Karpas-422 (cell line): ENCODE measurements at places on chromosomes 2 and 18. TPM values are rescaled to one million over a fixed set of nuclear protein-coding genes. Genes with fewer than 3 reads are reported as not detected.

The ANKRD44 gene
- 120 and 153 TPM in 2 replicates for total RNA-seq

The DUSP19 gene
- total RNA-seq = 0.04 and 0.26 TPM in 2 replicates

The NLRC4 gene
- total RNA-seq = 0.51 and 1.6 TPM in 2 replicates

The CRYGD gene
- total RNA-seq = not detected in 2 replicates

The ASPRV1 gene
- 0.71 and 1.3 TPM in 2 replicates for total RNA-seq

The SCN7A gene
- total RNA-seq = not detected in 2 replicates

The GLI2 gene
- total RNA-seq = 0.07 TPM in 1 of 2 replicates, not detected in the other

The SKA1 gene
- 20.3 and 28.8 TPM in 2 replicates for total RNA-seq

The SPDYA gene
- 0.76 and 0.78 TPM in 2 replicates for total RNA-seq

The RAB6D gene
- not detected in 2 replicates for total RNA-seq

The EIF2B4 gene
- total RNA-seq = 30.6 and 35.3 TPM in 2 replicates

- no peak overlapping the region for H3K27ac ChIP-seq
- peaks cover 5% of the 10 kb centered on the region; the same call in 1 of the 2 replicates for H3K4me1 ChIP-seq
- no peaks in the 10 kb centered on the region for H3K27me3 ChIP-seq
- H3K4me3 ChIP-seq = no peak overlapping the region
These were observed 64.0 kb downstream of the WDR7 start for GRCh38 chr18:56715121-56715520.

DNA sequence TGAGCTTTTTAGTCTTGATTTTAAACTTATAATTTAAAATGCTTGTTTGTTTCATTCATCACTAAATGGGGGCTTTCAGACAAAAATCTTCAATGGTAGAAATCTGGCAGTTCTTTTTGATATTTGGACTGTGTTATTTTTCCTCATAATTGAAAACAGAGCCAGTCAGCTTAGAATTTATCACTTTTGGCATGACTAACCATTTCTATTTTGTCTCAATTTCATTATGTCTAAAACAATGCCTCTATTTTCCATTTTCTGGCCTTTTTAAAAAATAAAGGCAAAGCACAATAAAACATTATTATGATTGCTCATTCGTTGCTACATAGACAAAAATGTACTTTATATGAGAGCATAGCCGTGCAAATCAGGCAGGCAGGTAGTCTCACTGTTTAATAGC is 434.5 kb downstream of the XIRP2 start:
- H3K4me1 ChIP-seq = no peaks in the 10 kb centered on the region
- H3K36me3 ChIP-seq = no peaks in the 10 kb centered on the region
- no peak overlapping the region for H3K4me3 ChIP-seq
- H3K27me3 ChIP-seq = 0 out of 2 replicates have a peak, but pooled peaks cover 3% of the 10 kb centered on the region

GRCh38 chr2:33616873-33617272 is 17.8 kb upstream of the FAM98A start:
- H3K4me3 ChIP-seq = no peak overlapping the region
- H3K27me3 ChIP-seq = no peaks in the 10 kb centered on the region
- H3K27ac ChIP-seq = no peak overlapping the region
- no peak for DNase-seq
- no peaks in the 10 kb centered on the region for H3K36me3 ChIP-seq
- H3K4me1 ChIP-seq = no peaks in the 10 kb centered on the region

- DNase-seq = no peak
- H3K36me3 ChIP-seq = no peaks in the 10 kb centered on the region
- H3K27ac ChIP-seq = no peak overlapping the region
These were observed 27.5 kb downstream of the BIN1 start for GRCh38 chr2:127079358-127079920.

DNA sequence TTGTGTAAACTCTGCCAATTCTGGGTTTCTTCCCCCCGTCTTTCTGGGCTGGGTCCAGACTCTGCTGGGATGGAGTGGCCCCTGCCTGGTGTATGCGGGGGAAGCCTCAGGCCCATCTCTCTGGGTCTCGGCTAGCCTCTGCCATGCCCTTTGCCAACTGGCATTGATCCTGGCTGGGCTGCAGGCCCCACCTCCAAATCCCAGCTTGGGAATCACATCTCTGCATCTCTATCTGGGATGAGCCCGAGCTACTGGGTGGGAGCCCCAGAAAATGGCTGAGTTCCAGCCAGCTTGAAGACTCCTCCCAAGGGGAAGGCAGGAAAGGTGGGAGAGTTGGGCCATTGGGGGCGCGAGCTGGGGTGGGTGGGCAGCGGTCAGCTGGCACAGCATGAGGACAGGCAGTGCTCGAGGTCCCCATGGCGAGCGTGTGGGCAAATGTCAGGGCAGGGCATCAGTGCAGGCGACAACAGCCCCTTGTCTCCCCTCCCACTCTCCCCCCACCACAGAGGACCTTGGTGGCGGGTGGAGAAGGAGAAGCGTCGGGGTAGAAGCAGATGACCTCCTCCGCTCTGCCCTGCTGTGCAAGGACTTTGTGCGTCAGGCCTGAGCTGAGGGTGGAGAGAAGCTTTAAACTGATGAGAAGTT is 139.4 kb downstream of the ASB1 start:
- no peaks in the 10 kb centered on the region for H3K36me3 ChIP-seq
- H3K27me3 ChIP-seq = no peaks in the 10 kb centered on the region
- no peak for DNase-seq
- H3K4me1 ChIP-seq = no peaks in the 10 kb centered on the region
- no peak overlapping the region for H3K4me3 ChIP-seq
- no peak overlapping the region for H3K27ac ChIP-seq

DNA sequence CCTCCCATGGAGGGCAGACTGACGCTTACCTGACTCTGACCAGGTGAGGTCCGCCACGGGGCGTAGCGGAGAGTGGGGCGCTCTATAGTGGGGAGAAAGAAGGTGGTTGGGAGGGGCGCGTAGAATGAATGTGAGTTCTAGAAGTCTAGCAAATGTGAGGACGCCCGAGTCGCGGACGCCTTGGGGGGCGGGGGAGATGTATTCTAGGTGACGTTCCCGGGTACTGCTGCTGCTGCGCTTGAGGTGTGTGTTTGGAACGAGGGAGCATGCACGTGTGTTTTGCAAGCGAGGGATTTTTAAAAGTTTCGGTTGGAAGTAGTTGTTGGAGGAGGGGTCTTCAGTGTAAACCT is 758 bp downstream of the RIF1 start:
- H3K4me3 ChIP-seq = peak overlapping the region; percentile 79
- H3K4me1 ChIP-seq = peaks cover 16% of the 10 kb centered on the region
- peaks cover 26% of the 10 kb centered on the region; the same call in 1 of the 2 replicates for H3K36me3 ChIP-seq
- peak overlapping the region; percentile 52 for H3K27ac ChIP-seq
- H3K27me3 ChIP-seq = no peaks in the 10 kb centered on the region

- H3K4me1 ChIP-seq = no peaks in the 10 kb centered on the region
- H3K27me3 ChIP-seq = no peaks in the 10 kb centered on the region
These were observed 48.2 kb downstream of the SLC66A3 start for GRCh38 chr2:11203480-11203879.

DNA sequence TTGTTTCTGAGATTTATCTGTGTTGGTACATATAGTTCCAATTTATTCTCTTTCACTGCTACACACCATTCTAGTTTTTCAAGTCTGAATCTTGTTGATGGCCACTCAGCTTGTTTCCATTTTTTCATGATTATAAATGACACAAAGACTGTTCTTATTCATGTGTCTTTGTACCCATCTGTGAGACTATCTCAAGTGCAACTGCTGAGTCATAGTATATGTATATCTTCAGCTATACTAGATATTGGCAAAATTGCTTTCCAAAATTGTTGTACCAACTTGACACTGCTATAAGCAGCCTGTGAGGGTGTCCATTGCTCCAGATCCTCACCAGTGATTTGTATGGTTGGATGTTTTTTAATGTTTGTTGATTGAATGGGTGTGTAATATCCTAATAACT is 37.2 kb upstream of the RTN4 start:
- no peak for DNase-seq
- no peaks in the 10 kb centered on the region for H3K27me3 ChIP-seq
- no peak overlapping the region for H3K27ac ChIP-seq

GRCh38 chr2:12343141-12343540 is 373.6 kb upstream of the TRIB2 start:
- DNase-seq = no peak
- no peak overlapping the region for H3K4me3 ChIP-seq
- H3K36me3 ChIP-seq = no peaks in the 10 kb centered on the region

DNA sequence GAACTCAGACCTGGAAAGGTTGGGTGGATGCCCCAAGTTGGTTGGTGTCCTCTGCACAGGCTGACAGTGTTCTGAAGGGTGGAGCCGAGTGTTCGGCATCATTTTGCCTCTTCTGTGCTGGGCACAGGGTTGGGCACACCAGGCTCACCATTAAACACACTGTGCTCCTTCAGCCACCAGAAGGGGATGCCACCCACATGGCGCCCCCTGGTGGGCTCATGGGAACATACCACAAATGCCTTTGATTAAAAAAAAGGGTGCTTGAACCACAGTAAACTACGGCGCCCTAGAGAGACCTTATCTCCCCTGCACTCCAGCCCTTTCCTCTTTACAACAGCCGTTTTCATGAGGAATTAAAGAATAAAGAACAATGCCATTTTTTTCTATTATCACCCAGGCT is 89.4 kb downstream of the CELF4 start:
- DNase-seq = peak; percentile 78
- H3K4me3 ChIP-seq = no peak overlapping the region
- H3K4me1 ChIP-seq = no peaks in the 10 kb centered on the region
- no peaks in the 10 kb centered on the region for H3K36me3 ChIP-seq
- no peak overlapping the region for H3K27ac ChIP-seq

GRCh38 chr18:63290821-63291200 is 28.8 kb downstream of the BCL2 start:
- peaks cover 98% of the 10 kb centered on the region for H3K4me1 ChIP-seq
- no peak overlapping the region for H3K4me3 ChIP-seq
- H3K27me3 ChIP-seq = no peaks in the 10 kb centered on the region
- peaks cover 18% of the 10 kb centered on the region; the same call in 1 of the 2 replicates for H3K36me3 ChIP-seq
- no peak for DNase-seq
